ENCODE measurements at places on chromosomes 5 and 9. TPM values are rescaled to one million over a fixed set of nuclear protein-coding genes. Genes with fewer than 3 reads are reported as not detected.

The MEIKIN gene
- not detected for total RNA-seq

The TRIM32 gene
- 36.0 TPM for total RNA-seq

The SLCO6A1 gene
- not detected for total RNA-seq

The SV2C gene
- total RNA-seq: not detected

GRCh38 chr9:129884220-129885017, 49.2 kb downstream of the USP20 start:
- H3K27ac ChIP-seq: peak overlapping the region; percentile 82
- H3K4me3 ChIP-seq: peak overlapping the region; percentile 1
- peaks cover 9% of the 10 kb centered on the region for H3K4me1 ChIP-seq
- H3K27me3 ChIP-seq: no peaks in the 10 kb centered on the region
- DNase-seq: peak; percentile 84

- DNase-seq: no peak
- no peaks in the 10 kb centered on the region for H3K27me3 ChIP-seq
Observed at GRCh38 chr9:114629563-114630090, 18.5 kb downstream of the TMEM268 start.

- no peaks in the 10 kb centered on the region for H3K27me3 ChIP-seq
- H3K27ac ChIP-seq: no peak overlapping the region
- H3K4me3 ChIP-seq: no peak overlapping the region
- no peaks in the 10 kb centered on the region for H3K36me3 ChIP-seq
Observed at GRCh38 chr5:98443881-98444280, 329.6 kb upstream of the RGMB start.

DNA sequence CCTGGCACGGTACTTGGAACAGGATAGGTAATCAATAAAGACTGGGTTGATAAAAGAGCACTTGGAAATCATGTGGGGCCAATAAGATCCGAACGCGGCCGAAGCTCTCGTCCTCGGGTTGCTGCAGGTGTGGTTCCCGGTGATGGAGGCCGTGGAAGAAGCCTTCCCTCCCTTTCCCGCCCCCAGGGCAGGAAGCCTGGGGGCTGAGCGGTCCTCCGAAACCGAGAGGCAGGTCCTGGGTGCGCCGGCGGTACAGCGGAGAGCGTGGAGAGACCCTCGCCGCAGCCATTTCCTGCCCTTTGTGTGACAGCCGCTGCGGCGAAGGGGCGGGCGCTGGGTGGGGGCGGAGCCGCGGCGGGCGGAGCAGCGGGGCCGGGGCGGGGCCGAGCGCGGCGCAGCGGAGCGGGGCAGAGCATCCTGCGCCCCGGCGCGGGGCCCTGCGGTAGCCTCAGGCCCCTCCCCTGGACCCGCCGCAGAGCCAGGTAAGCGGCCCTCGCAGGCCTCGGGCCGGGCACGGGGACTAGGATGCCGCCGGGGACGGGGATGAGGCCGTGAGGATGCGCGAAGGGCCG, at the start of gene CYFIP2:
Gene CYFIP2, plus strand, starts transcription at position 410 of the 572 bp plus-strand sequence. CDS start 19,239 bp downstream, outside the sequence.
- DNase-seq: peak; percentile 46
- no peak within 1 kb of the TSS for H3K27ac ChIP-seq
- no peaks in the 10 kb centered on the region for H3K4me1 ChIP-seq
- H3K36me3 ChIP-seq: no peaks in the 10 kb centered on the region
- no peaks in the 10 kb centered on the region for H3K27me3 ChIP-seq

DNA sequence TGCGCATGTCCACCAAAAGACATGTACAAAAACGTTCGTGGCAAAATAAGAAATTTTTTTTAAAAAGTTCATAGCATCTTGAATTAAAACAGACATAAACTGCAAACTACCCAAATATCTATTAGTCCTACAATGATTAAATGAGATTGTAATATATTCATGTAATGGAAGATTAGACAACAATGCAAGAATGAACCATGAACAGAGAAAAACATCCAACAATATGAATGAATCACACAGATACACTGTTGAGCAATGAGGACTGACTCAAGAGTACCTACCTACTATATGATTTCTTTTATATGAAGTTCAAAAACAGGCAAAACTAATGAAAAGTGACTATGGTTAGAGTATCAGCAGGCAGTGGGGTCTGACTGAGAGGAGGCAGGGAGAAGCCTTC, 17.9 kb upstream of the CTNNAL1 start:
- no peak for DNase-seq
- no peaks in the 10 kb centered on the region for H3K27me3 ChIP-seq
- H3K4me1 ChIP-seq: peaks cover 2% of the 10 kb centered on the region

DNA sequence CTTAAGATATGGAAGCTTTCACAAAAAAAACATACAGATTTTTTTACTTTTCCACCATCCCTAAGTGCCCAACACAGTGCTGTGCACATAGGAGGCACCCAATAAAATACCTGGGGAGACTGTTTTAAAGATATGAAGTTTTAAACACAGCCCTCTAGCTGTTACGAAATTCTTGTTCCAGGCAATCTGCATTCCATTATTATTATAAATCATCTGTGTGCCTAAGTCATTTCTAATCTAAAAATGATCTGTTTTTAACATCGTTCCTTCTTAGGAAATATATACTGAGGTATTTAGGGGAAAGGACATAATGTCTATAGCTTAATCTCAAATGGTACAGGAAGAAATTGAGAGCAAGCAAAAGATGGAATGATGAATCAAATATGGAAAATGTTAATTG, 32.7 kb upstream of the ISCA1 start:
- no peak overlapping the region for H3K4me3 ChIP-seq
- H3K27ac ChIP-seq: no peak overlapping the region
- H3K4me1 ChIP-seq: no peaks in the 10 kb centered on the region
- H3K27me3 ChIP-seq: no peaks in the 10 kb centered on the region

DNA sequence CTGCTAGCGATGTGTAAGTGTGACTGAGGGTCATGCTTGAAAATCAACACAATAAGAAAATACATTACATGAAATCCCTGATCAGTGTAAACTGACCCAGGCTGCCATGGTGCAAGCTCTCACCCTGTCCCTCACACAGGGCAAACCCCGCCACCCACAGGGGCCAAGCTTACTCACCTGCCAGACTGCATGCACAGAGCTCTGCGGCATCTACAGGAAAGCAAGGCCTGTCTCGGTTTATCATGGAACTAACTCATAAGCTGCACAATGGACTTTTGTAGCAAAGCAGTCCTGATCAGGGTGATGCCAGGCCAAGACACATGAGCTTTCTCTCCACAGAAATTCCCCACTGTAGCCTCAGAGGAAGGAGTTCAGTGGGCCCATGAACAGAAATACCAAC, 9.7 kb downstream of the IPPK start:
- H3K27me3 ChIP-seq: no peaks in the 10 kb centered on the region
- no peaks in the 10 kb centered on the region for H3K4me1 ChIP-seq
- no peak for DNase-seq
- no peaks in the 10 kb centered on the region for H3K36me3 ChIP-seq

DNA sequence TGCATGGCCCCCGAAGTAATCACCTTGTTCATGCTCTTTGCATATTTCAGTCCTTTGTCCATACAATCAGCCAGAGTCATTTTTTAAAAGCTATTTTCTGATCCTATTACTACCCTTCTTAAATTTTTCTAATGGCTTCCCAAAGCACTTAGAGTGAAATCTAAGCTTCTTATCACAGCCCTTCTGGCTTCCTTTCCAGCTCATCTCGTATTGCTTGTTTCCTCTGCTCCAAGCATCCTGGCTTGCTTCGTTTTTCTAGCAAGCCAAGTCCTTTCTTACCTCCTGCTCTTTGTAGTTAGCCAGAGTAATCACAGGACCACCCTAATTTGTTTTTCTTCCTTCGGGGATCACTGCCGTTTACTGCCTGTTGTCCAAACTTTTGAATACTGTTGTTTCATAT, 453.3 kb downstream of the KIF4B start:
- no peaks in the 10 kb centered on the region for H3K36me3 ChIP-seq
- no peaks in the 10 kb centered on the region for H3K27me3 ChIP-seq
- no peaks in the 10 kb centered on the region for H3K4me1 ChIP-seq
- no peak overlapping the region for H3K4me3 ChIP-seq
- no peak overlapping the region for H3K27ac ChIP-seq

GRCh38 chr5:81007637-81008027, 47.5 kb downstream of the RASGRF2 start:
- no peak for DNase-seq
- H3K4me3 ChIP-seq: no peak overlapping the region
- H3K4me1 ChIP-seq: no peaks in the 10 kb centered on the region
- H3K27me3 ChIP-seq: no peaks in the 10 kb centered on the region
- no peak overlapping the region for H3K27ac ChIP-seq
- no peaks in the 10 kb centered on the region for H3K36me3 ChIP-seq

DNA sequence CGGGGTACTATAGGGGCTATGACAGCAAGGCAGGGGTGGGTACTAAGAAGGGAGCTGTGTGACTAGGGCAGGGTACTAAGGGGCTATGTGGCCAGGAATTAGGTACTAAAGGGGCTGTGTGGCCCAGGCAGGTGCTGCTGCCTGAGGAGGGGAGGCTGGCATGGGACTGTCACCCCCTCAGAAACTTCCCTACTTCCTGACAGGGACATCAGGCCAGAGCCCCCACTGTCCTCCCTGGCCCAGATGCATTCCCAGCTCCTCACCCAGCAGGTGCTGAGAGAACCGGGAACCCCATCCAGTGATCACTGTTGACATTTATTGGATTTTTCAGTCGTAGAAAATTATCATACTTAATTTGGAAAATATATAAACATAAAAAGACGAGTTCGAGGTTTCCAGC, 26.6 kb downstream of the IRX2 start:
- no peaks in the 10 kb centered on the region for H3K4me1 ChIP-seq
- H3K27ac ChIP-seq: no peak overlapping the region
- H3K36me3 ChIP-seq: no peaks in the 10 kb centered on the region
- no peak overlapping the region for H3K4me3 ChIP-seq
- DNase-seq: no peak

- no peaks in the 10 kb centered on the region for H3K27me3 ChIP-seq
- no peak overlapping the region for H3K4me3 ChIP-seq
- no peak for DNase-seq
Observed at GRCh38 chr9:12629067-12629466, 64.1 kb upstream of the TYRP1 start.

DNA sequence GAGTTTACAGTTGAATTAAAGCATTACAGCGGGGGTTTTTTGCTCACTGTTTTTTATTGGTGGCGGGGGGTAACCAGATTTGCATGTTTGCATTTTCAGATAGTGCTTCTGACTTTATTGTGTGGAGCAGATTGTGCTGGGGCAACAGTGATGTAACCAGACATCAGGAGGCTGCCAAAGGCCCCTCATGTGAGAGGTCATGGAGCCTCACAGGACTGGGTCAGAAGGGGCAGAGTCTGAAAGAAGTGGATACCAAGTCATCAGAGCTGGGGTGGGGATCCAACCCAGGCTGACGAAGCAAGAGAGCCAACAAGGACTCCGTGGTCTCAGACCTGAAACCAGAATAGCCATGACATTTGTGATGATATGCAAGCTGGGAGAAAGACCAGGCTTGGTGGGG, 259.4 kb upstream of the TAS2R1 start:
- H3K4me1 ChIP-seq: no peaks in the 10 kb centered on the region
- no peak overlapping the region for H3K4me3 ChIP-seq
- H3K27ac ChIP-seq: no peak overlapping the region
- H3K27me3 ChIP-seq: no peaks in the 10 kb centered on the region
- H3K36me3 ChIP-seq: no peaks in the 10 kb centered on the region
- no peak for DNase-seq

DNA sequence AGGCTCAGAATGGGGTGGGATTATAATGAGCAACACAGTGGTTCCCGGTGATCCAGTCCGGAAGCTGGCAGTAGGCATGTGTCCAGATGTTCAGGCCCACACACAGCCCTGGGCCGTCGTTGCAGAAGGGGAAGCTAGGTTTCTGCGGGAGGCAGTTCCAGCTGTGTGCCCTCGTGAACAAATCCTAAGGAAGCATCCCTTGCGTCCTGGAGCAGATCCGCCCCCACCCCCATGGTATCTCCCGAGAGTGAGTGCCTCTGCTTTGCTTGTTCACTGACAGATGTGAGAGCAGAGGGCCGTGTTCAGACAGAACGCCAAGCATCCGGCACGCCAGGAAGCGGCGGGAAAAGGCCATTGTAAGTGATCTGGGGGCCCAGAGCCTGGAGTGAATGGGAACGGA, 104.8 kb downstream of the PDE6A start:
- no peaks in the 10 kb centered on the region for H3K4me1 ChIP-seq
- no peaks in the 10 kb centered on the region for H3K36me3 ChIP-seq
- no peak for DNase-seq
- H3K4me3 ChIP-seq: no peak overlapping the region
- H3K27me3 ChIP-seq: no peaks in the 10 kb centered on the region

DNA sequence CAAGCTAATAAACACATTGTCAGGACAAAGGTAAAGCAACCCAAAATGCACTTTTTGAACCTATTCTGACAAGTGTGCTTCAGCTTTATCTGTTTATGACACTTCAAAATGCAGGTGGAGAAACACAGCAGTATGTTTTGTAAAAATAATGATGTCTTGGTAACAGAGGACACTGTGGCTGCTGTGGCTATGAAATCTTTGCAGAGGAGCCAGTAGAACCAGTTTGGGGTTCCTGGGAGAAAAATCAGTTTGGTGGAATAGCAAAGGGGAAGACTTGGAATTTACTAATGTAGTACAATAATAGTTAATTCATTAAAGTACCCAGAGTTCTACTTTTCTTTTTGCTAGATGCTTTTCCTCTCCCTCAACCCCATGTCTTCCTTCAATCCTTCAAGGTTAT, 40.6 kb downstream of the SIL1 start:
- H3K27me3 ChIP-seq: no peaks in the 10 kb centered on the region
- H3K36me3 ChIP-seq: no peaks in the 10 kb centered on the region
- DNase-seq: no peak

- no peak overlapping the region for H3K4me3 ChIP-seq
- H3K27ac ChIP-seq: no peak overlapping the region
- H3K4me1 ChIP-seq: no peaks in the 10 kb centered on the region
- H3K27me3 ChIP-seq: no peaks in the 10 kb centered on the region
- DNase-seq: peak; percentile 20
- H3K36me3 ChIP-seq: no peaks in the 10 kb centered on the region
Observed at GRCh38 chr9:124110307-124110915, 98.8 kb downstream of the LHX2 start.

DNA sequence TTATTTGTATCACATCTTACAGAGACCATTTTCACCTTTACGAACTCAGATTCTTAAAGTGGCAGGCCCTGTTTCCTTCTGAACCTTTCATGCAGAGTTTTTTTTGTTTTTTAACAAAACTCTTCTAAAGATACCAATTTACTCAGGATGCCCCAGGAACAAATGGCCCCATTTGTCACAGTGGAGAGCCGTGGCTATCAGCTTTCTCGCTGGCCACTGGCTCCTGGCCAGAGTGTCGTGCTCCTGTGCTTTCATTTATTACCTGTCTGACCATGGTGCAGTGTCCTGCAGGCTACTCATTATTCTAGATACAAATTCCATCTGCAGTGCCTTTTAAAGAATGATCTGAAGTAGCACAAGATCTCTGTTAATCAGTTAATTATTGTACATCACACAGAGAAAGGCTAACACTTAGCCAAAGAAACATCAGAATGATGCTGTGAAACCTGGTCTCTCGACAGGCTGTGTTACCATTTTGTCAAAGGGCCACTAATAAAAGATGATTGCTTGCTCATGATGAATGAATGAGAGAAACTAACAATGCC, 27.8 kb downstream of the ADRA1B start:
- H3K4me1 ChIP-seq: no peaks in the 10 kb centered on the region
- no peak for DNase-seq
- no peak overlapping the region for H3K4me3 ChIP-seq
- no peaks in the 10 kb centered on the region for H3K36me3 ChIP-seq
- no peak overlapping the region for H3K27ac ChIP-seq

GRCh38 chr9:82209797-82210470, 221.4 kb downstream of the SPATA31D1 start:
- no peaks in the 10 kb centered on the region for H3K27me3 ChIP-seq
- no peak for DNase-seq
- no peak overlapping the region for H3K27ac ChIP-seq
- H3K36me3 ChIP-seq: no peaks in the 10 kb centered on the region
- H3K4me1 ChIP-seq: no peaks in the 10 kb centered on the region
- H3K4me3 ChIP-seq: no peak overlapping the region

GRCh38 chr5:9212605-9213004, 333.3 kb downstream of the SEMA5A start:
- no peaks in the 10 kb centered on the region for H3K36me3 ChIP-seq
- no peak overlapping the region for H3K27ac ChIP-seq
- no peaks in the 10 kb centered on the region for H3K4me1 ChIP-seq
- H3K4me3 ChIP-seq: no peak overlapping the region
- H3K27me3 ChIP-seq: no peaks in the 10 kb centered on the region
- no peak for DNase-seq

Data from uterus (tissue), 4 donors.